ENCODE measurements at places on chromosomes 6 and 20.

GRCh38 chr6:139941826-139942225 is 567.4 kb upstream of the CITED2 start:
- DNase-seq: no peak

DNA sequence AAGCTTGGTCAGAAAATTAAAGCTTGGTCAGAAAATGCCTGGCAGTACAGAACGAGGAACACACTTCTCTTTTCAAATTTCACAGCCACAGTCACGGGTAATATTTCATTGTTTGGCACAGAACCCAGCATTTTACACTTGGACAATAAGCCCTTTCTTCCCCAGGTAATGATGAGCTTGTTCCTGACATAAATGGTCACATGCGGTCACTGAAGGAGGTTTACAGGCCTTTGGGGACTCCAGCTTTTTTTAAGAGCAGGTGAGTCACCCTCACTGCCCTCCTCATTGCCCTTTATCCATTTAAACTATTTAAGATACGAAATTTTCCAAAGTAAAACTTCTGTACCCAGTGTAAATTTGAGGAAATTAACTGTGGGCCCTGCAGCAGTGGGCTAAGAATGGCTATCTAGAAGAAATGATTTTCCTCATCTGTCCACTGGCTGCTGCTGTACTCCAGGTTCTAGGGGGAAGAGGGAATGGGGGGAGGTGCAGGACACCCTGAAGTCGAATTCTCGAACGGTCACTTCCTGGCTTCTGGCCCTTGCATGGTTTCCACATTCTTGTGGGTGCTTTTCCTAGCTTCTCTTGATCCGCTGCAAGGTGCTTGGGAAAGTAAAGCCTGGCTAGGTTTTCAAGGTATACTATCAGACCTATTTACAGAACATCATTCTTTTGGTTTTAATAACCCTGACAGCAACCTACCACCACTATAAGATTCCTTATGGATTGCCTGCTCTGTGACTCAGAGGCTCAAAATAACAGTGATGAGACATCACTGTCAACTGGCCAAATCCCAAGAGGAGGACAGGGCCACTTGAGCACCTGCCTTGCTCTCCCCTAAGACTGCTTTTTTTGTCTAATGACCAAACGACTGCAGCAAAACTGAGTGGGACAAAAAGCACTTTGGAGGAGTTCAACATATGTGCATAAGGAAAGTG is 75.8 kb downstream of the PREP start:
- DNase-seq: no peak

GRCh38 chr6:7087491-7087979 is 20.2 kb upstream of the RREB1 start:
- DNase-seq: no peak

DNA sequence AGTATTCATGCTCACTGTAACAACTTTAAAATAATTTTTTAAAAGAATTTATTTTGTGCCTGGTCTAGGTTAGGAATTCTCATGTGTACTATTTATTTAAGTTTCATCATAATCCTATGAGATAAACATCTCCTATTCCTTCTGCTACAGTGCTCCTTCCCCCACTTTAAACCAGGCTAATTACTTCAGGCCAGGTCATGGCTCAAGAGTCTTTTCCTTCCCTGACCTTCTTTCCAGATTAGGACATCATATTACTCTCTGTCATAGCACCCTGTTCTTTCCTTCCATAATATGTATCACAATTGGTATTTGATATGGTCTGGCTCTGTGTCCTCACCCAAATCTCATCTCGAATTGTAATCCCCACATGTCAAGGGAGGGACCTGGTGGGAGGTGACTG is 239.0 kb downstream of the BTBD9 start:
- DNase-seq: no peak

DNA sequence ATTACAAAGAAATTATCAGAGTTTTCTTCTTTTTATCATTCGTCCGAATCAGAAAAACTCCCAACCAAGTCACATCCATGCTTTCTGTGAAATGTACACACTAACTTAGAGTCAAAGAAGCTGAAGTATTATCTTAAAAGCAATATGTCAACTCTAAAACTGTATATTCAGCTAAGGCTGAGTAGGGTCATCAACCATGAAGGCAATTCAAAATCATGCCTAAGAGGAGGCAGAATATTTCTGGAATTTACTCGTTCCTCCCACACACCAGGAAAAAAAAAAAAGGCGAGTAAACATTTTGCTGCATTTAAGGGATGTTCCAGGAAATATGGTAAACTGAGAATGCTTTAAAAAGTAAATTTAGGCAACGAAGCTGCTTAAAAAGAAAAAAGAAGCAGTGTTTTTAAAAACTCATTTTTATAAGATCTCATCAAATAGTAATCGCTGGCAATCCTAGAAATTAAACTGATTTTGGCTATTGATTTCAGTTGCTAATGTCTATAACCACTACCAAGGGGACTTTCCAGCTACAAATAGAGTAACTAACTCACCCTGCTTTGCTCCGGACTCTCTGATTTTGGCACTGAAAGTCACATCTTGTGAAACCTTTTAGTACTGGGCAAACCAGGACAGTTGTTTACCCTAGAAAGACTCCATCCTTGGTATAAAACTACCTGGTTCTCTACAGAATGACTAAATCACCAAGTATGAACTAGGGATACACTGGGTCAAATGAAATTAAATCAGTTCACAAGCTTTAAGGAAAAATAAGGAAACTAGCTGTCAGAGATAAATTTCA is 82.8 kb downstream of the MBOAT1 start:
- no peak for DNase-seq

DNA sequence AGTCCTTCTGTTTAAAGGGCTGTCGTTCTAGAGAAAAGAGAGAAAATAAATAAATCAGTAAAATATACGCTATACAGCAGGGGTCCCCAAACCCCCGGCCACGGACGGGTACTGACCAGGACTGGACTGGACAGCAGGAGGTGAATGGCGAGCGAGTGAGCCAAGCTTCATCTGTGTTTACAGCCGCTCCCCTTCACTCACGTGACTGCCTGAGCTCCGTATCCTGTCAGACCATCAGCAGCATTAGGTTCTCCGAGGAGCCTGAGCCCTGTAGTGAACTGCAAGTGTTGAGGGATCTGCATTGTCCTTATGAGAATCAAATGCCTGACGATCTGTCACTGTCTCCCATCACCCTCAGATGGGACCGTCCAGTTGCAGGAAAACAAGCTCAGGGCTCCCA is 76.5 kb downstream of the ZNF217 start:
- DNase-seq: no peak

DNA sequence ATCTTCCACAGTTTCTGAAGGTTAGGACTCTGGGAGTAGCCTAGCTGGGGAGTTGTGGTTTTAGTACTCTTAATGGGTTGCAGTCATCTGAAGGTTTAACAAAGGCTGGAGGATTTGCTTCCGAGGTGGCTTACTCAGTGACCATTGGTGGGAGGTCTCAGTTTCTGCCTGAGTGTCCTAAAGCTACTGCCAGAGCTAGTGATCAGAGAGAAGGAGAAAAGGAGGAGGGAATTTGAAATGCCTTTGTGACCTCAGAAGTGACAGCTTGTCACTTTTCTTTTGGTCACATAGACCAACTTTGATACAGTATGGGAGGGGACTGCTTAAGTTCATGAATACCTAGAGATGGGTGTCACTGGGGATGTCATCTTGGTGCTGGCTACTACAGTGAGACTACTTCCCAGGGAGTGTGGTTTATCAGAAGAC is 41.3 kb downstream of the NCOA3 start:
- no peak for DNase-seq

DNA sequence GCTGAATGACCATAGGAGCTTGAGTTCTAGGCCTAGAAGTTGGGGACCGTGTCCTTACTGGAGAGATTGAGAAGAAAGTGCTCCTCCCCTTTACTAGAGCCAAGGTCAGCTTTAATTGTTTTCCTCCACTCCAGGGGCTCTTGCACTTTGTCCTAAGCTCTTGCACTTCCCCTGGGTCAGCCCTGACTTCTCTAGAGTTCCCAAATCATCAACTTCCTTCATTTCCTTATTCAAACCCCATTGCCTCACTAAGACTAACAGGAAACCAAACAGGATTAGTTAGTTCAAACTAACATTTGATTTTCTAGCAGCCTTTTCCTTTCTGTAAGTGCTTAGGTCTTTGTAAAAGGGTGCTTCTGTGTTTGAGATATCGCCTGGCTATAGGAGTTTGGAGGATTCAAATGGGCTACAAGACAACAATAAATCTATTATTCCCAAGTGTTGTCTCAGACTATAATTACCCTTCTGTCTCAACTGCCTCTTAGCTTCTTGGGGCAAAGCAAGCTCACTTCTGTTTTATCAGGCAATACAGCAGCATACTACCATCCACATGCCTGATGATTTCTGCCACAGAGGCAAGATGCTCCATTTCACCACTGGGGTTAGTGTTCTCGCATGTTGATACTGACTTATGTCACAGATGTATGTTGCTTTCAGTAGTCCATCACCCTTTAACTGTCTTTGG is 12.8 kb upstream of the DTNBP1 start:
- no peak for DNase-seq
